ENCODE measurements at places on chromosomes 5 and 9.
A peak's percentile ranks its signal among the peaks of the same experiment; 100 is the strongest.

DNA sequence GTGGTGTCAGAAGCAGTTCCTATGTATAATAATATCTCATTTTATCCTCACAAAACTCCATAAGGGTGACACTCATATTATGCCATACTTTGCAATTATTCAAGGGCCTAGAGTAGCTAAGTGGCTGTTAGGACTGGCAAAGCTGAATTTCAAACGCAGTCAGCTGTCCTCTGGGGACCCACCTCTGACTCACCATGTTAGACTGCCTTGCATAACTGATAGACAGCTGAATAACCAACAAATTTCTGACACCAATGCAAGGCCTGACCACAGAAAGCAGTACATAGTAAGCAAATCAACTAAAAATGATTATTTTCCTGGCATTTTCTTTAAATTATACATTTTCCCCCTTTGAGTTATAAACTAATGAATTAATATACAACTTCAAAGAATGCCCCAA, 251.6 kb upstream of the PTGER4 start:
- DNase-seq, result peak; percentile 18

- no peak for DNase-seq
Measured at GRCh38 chr9:73549991-73550390, 398.3 kb downstream of the ANXA1 start.

DNA sequence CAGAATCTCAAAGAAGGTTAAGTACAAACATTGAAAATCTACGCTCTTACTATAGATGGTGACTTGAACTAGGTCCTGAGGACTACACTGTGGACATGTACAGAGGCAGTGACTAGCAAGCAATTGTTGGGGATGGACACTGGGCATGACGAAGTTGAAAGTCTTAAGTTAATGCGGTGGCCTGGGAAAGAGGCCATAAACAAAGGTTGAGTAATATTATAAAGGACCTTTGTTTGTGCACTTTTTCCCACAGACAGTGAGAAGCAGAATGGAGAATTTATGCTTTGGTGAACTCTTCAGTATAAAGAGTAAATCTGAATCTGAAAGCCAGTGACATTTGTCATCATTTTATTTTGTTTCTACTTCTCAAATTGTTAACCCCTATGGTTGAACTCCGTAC, 15.3 kb downstream of the ALDH1A1 start:
- no peak for DNase-seq

DNA sequence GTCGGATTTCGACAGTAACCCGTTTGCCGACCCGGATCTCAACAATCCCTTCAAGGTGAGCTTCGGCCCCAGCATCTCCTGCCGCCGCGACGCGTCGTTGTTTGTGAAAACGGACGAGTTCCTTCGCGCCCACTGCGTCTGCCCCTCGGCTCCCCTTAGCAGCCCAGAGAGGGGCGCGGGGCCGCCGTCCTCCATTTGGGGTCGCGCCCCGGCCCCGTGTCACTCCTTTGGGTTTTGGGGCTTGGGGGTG, 182 bp downstream of the SCAMP1 start:
- no peak for DNase-seq

DNA sequence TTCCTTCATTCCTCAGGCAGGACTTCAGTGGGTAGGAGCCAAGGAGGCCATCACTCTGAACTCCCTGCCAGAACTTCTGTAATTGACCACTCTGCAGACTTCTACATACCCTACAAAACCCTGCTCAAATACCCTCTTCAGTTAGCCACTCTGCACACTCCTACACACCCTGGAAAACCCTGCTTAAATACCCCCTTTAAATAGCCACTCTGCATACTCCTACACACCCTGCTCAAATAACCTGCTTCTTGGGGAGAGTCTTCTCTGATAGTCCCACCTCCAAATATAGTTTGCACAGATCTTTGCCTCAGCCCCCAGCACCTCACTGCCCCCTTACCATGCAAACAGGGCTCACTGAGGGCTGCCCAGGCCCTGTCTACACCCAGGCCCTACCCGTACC, 18.6 kb upstream of the CARD19 start:
- DNase-seq, result no peak

GRCh38 chr9:123861086-123861755, 68.7 kb downstream of the DENND1A start:
- DNase-seq, result no peak

GRCh38 chr5:136094913-136095641, 37.6 kb upstream of the SMAD5 start:
- DNase-seq, result no peak

- no peak for DNase-seq
Measured at GRCh38 chr5:151663617-151664293, 23.0 kb downstream of the SPARC start.

DNA sequence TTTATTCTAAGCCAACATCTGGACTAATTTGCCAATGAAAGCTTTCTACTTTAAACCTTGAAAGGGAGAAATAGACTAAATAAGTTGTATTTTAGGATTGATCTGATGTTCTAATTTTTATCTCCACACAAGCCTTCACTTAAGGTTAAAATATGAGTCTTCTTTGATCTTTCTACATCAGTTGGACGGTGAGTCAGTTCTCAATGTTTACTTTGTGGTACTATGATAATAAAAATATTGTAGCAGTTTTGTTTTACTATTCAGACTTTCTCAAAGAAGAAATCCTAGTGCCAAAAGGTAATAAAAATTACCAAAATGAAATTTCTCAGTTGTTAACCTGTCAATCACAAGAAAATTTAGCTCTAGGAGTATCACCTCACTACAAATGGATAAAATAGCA, 203.5 kb upstream of the RGMB start:
- DNase-seq, result peak; percentile 6

- DNase-seq, result no peak
Measured at GRCh38 chr9:3398232-3398648, 127.6 kb downstream of the RFX3 start.

DNA sequence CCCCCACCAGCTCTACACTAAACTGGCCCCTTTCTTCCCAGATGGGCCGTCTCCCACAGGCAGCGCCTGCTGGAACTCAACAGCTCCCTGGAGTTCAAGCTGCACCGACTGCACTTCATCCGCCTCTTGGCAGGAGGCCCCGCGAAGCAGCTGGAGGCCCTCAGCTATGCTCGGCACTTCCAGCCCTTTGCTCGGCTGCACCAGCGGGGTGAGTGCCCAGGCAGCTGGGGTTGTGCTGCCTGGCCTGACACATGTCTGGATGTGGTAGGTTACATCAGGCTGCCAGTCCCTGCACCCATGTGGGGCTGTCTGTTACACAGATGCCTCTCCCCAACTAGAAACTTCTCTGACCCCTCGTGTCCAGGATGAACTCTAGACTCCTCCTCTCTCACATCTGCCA, 9.8 kb downstream of the NHP2 start:
- DNase-seq, result no peak

DNA sequence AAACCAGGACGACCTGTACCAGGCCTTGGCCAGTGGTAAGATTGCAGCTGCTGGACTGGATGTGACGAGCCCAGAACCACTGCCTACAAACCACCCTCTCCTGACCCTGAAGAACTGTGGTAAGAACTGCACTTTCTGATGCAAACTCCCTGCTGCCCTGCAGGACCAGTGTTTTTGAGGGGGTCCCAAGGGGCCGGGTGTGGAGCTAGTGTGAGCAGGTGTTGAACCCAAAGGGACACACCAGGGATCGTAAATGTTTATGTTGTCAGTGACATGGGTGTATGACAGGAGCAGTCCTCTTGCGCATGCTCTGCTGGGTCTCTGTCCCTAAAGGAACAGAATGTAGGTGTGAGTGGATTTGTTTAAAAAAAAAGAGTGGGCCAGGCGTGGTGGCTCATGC, 9.5 kb downstream of the GRHPR start:
- no peak for DNase-seq

All from H54 (cell line).